Adrenal gland (tissue), 19 donors: ENCODE measurements at places on chromosomes 5 and 9. TPM values are rescaled to one million over a fixed set of nuclear protein-coding genes. Genes with fewer than 3 reads are reported as not detected.

Gene GADD45G
- total RNA-seq, result 139 TPM

DNA sequence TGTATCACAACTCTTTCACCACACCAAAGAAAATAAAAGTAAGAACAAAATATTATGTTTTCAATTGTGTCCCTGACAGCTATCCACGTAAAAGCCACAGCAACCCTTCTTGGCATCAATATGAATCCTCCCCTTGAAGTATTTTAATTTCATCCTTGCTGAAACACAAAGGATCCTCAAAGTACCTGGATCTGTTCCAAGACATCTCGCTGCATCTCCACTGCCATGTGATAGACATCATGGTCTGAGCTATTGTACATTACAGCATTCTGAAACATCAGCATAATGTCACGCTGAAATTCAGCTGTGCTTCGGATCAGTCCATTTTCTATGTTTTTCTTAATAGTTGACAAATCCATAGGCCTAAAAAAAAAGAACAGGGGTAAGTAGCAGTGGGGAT lies 17.7 kb downstream of the BRD8 start:
- H3K36me3 ChIP-seq, result no peaks in the 10 kb centered on the region
- no peaks in the 10 kb centered on the region for H3K27me3 ChIP-seq
- no peaks in the 10 kb centered on the region for H3K4me1 ChIP-seq
- H3K27ac ChIP-seq, result no peak overlapping the region

GRCh38 chr5:68110264-68110663 lies 105.3 kb upstream of the PIK3R1 start:
- no peak overlapping the region for H3K4me3 ChIP-seq
- no peaks in the 10 kb centered on the region for H3K36me3 ChIP-seq
- no peaks in the 10 kb centered on the region for H3K4me1 ChIP-seq
- DNase-seq, result no peak
- H3K27ac ChIP-seq, result no peak overlapping the region

DNA sequence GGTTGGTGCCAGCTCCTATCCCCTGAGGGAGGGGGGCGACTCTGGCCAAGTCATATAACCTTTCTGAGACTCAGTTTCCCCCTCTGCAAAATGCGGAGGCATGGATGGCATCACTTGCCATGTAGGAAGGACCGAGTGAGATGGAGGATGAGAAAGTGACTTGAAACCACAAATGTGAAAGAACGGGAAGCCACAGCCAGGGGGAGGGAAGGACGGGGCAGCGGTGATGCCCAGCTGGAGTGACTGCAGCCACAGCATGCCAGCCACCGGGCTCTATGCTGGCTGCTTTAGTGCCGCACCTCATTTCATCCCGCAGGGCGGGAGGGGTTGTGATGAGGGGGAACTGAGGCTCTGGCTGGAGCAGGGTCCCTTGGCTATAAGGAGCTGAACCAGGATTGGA lies 74.5 kb downstream of the HMCN2 start:
- no peaks in the 10 kb centered on the region for H3K27me3 ChIP-seq
- no peaks in the 10 kb centered on the region for H3K4me1 ChIP-seq
- DNase-seq, result no peak
- no peaks in the 10 kb centered on the region for H3K36me3 ChIP-seq
- H3K27ac ChIP-seq, result no peak overlapping the region
- H3K4me3 ChIP-seq, result no peak overlapping the region

DNA sequence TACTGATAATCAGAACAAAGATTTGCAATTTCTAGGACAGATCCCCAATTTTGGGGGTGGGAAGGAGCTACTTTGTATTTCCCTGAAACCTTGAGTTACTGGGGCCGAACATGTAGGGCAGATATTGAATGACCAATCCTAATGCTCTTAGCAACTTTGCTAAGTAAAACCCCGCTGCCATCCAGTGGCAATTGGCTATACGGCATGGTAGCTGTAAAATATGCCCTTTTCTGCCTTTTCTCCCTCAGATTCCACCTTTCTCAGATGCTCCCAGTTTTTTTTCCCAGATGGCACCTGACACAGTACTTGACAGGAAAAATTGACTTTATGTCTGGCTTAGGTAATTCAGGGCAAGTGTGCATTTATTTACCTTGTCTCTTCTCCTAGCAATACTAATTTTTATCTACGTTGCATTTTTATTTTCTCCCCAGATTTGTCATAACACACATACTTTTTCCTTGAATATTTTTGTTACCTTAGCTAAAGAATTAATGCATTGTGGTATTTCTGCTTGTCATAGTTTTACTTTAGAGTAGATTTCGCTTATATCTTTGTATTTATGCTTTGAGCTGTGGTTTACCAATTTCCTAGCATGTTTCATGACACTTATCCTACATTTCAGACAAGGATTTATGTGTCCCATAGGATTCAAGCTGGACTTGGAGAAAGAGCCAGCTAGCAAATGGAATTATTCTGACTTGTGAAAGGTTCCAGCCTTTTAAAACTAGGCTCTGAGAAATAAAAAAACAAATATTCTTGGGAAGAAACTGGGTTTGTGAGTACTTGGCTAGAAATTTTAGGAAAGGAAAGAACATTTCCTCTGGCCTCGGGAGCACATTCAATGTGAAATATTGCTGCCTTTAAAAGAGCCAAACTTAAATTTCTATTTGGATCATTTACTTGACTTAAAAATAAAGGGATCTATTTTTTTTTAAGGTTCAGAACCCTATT lies 37.4 kb downstream of the PIK3R1 start:
- H3K36me3 ChIP-seq, result no peaks in the 10 kb centered on the region
- no peaks in the 10 kb centered on the region for H3K27me3 ChIP-seq
- H3K4me3 ChIP-seq, result no peak overlapping the region
- H3K27ac ChIP-seq, result no peak overlapping the region

Gene TMEM215
- not detected for total RNA-seq

- H3K27ac ChIP-seq, result no peak overlapping the region
- no peak for DNase-seq
Observed at GRCh38 chr9:12882430-12882829, 107.6 kb downstream of the LURAP1L start.

DNA sequence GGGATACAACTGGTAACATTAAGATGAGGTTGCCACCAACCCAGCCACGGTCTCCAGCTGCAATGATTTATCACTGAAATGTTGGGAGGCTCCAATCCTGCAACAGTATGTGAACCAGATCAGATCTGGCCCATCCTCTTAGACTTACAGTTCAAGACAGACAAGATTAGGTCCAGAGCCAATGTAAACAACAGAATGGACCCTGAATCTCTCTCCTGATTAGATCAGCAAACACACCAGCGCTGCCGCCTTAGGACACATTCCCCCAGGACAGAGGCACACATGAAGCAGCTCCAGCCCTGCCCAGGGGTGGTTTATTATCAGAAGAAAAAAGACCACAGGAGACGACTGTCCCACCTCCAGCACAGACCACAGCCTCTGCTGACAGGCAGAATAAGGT lies 82.1 kb downstream of the SLIT3 start:
- no peak overlapping the region for H3K27ac ChIP-seq
- H3K4me3 ChIP-seq, result no peak overlapping the region
- DNase-seq, result no peak
- H3K27me3 ChIP-seq, result no peaks in the 10 kb centered on the region
- H3K36me3 ChIP-seq, result no peaks in the 10 kb centered on the region

Gene SH2D3C
- total RNA-seq, result 4.4 TPM

Gene MYOZ3
- 0.45 TPM for total RNA-seq

DNA sequence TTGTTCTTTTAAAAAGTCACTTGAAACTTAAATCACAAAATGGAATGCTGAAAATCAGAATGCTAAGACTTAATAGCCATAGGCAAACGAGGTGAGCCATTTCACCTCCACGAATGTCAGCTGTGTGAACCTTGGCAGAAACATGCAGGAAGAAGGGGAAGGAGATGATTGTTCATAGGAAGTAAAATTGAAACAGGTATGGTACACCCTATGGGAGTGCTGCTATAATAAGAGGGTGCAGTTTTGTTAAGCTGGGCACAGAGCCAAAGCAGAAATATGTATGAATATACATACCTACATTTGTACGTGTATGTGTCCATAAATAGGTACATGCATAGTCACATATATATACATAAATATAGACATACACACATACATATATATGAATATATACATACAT lies 51.0 kb upstream of the SPINK5 start:
- no peaks in the 10 kb centered on the region for H3K27me3 ChIP-seq
- no peak for DNase-seq
- H3K4me3 ChIP-seq, result no peak overlapping the region
- no peak overlapping the region for H3K27ac ChIP-seq

- peaks cover 3% of the 10 kb centered on the region for H3K27me3 ChIP-seq
- no peak for DNase-seq
Observed at GRCh38 chr5:60843386-60843935, 608 bp downstream of the ELOVL7 start.

GRCh38 chr5:32233220-32233695 lies 59.1 kb upstream of the GOLPH3 start:
- H3K27ac ChIP-seq, result peak overlapping the region; percentile 20
- DNase-seq, result no peak
- H3K4me3 ChIP-seq, result no peak overlapping the region
- peaks cover 28% of the 10 kb centered on the region for H3K36me3 ChIP-seq

DNA sequence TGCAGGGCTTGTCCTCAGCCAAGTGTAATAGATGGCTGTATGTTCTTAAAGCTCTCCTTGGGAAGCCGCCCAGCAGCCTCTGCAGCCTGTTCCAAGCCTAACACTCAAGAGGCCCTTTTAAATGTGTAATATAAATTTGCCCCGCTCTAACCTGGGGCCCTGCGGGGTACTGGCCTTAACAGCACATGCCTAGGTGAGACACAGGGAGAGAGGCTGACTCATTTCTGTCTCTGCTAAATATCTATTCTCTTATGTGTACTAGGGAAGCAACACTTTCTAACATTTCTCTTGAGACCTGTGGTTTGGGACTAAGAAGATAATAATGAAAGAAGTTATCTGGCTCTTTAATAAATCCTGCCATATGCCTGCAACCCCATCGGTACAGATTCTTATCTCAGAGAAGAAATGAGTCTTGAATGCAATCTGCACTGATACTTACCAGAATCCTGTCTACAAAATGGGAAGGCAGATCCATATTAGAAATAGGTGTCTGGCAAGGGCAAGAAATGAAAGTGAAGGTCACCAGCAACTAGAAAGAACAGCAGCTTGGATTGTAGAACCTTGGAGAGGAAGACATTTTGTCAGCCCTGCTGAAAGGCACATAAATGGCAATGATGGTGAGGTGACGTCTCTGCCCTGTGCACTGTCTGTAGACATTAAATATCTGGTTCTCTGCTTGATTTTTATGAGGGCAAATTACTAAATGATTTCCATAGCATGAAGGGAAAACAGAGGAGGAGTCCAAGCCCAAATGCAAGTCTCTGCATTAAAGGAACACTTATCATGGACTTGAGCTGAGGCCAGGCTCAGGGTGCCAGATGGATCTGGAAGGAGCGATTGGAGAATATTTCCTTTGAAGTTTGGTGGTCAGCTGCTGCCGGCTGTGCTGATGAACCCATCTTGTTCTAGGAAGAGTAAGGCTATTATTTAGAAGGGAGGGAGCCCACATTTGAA lies 14.5 kb upstream of the TGFBI start:
- H3K27me3 ChIP-seq, result no peaks in the 10 kb centered on the region
- H3K4me1 ChIP-seq, result peaks cover 19% of the 10 kb centered on the region
- peak overlapping the region; percentile 56 for H3K27ac ChIP-seq
- peak; percentile 49 for DNase-seq
- H3K4me3 ChIP-seq, result no peak overlapping the region

DNA sequence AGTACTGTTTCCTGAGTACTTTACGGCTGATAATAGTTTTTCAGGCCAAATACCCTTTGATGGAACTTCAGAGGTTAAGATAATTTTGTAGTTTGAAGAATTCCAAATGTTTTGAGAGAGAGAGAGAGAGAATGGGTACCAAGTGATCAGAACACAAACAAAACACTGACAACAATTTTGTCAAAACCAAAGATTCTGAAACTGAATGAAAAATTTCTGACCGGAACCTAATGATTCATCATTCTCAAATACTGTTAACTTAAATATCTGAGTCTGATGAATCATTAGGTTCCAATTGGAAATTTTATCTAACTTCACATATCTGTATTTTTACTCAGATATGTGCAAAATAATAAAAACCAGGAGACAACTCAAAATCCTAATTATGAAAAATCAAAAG lies 4.0 kb downstream of the LMBRD2 start:
- no peak overlapping the region for H3K4me3 ChIP-seq
- no peaks in the 10 kb centered on the region for H3K27me3 ChIP-seq
- no peaks in the 10 kb centered on the region for H3K36me3 ChIP-seq

DNA sequence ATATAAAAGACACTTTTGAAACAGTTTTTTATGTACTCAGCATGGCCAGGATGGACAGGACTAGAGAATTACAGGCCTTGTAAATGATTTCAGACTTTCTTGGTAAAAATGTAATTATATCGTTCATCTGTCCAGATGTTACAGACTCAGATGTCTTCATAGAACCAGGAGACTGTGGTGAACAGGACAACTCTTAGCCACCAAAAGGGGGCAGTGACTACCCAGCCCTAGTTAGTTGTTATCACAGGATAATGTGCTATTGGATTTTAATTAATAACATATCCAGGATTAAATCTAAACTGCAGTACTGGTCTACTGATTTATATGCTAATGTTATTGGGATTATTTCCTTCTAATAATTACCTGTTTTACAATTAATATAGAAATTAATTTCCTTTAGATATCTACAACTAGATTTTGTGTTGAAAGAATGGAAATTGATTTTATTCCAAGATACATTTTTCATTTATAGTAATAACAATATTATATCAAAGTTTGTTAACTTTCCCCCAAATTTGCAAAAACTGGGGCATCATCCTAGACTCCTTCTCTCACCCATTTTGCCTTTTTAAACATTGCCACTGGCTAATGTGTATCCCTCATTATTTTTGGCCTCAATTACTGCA lies 99.4 kb downstream of the MTREX start:
- peaks cover 5% of the 10 kb centered on the region for H3K4me1 ChIP-seq
- no peaks in the 10 kb centered on the region for H3K27me3 ChIP-seq
- H3K36me3 ChIP-seq, result peaks cover 33% of the 10 kb centered on the region
- H3K27ac ChIP-seq, result no peak overlapping the region
- no peak for DNase-seq
- H3K4me3 ChIP-seq, result no peak overlapping the region

GRCh38 chr5:78326930-78327329 lies 32.4 kb upstream of the AP3B1 start:
- no peak overlapping the region for H3K27ac ChIP-seq
- no peak for DNase-seq
- H3K4me1 ChIP-seq, result no peaks in the 10 kb centered on the region
- H3K4me3 ChIP-seq, result no peak overlapping the region

Gene GPRIN1
- 2.8 TPM for total RNA-seq
